ENCODE measurements at places on chromosomes 5 and 9.
A peak's percentile ranks its signal among the peaks of the same experiment; 100 is the strongest.

GRCh38 chr9:116605060-116605459 is 82.0 kb upstream of the TRIM32 start:
- no peak for DNase-seq

DNA sequence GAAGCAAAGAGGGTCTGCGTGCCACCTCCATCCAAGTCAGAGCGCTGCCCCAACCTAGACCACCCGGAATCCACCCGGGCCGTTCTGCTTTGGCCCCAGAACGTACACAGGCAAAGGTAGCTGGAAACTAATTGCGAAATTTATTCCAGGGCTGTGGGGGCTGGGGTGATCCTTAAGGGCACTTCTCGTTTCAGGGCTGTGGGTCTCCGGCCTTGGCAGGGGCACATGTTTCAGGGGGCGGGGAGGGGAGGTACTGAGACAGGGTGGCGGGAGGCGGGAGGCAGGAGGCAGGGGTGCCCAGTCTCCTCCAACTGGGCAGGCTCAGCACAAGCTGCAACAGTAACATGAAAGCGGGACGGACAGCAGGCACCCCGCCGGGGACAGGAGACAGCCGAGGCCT is 26.1 kb downstream of the NR5A1 start:
- no peak for DNase-seq

- no peak for DNase-seq
Observed at GRCh38 chr5:154478752-154479159, 729 bp upstream of the HAND1 start.

GRCh38 chr9:132912131-132912530 is 32.3 kb downstream of the TSC1 start:
- no peak for DNase-seq

DNA sequence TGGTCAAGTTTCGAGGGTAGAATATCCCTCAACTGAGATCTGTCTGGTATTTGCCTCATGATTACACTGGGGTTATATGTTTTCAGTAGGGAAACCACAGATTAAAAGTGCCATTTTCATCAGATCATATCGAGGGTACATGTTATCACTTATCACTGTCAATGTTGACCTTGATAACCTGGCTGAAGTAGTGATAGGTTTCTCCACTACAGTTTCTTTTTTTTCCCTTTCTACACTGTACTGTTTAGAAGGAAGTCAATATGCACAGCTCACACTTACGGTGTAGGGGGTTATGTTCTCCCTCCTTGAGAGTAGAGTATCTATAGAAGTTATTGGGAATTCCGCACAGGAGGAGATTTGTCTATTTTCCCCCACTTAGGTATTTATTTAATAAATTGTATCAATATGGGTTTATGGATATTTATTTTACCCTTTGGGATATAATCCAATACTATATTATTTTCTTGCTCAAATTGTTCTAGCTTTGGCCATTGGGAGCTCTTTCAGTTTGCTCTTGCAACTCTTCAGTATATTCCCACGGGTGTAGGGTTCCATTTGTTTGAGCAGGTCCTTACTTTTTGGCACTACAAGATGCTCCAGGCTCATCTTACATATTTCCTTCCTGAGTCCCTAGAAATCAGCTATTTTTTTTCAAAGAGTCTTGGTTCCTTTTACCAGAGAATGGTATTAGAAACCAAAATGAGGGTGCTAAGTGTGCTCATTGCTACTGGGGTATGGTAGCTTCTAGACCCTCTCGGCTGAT is 444.5 kb downstream of the RAB3C start:
- no peak for DNase-seq

DNA sequence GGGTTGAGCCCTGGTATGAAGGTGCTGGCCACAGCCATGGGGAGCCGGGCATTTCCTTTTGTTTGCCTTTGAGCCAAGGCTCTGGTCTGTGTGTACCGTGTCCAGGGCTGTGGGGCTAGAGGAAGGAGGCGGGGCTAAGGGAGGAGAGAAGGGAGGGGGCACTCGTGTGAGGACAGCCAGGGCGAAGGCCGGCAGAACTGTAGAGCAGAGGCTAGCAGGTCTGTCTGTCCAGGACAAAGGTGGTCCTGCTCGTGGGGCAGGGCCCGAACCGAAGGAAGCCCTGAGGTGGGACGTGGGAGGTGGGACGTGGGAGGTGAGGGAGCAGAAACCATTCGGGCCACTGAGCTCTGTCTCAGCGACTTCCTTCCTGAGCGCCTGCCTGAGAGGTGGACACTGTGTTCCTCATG is 41.3 kb upstream of the TESK1 start:
- DNase-seq: no peak

DNA sequence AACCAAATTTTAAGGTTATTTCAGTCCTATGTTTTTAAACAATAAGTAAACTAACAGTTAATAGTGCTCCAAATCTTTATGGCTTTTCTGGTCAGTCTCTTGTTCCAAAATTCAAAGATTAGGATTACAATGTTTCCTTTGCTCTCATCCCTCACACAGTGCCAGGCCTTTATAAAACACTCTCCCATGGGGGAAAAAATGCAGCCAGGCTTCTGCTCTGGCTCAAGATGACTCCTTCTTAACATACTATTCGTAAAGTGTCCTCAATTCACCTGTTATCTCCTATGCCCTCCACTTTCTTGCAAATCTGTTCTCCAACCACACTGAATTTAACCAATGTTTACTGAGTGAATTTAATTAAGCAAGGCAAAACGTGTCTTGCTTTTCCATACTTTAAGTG is 1.4 kb downstream of the CEP120 start:
- DNase-seq: no peak

DNA sequence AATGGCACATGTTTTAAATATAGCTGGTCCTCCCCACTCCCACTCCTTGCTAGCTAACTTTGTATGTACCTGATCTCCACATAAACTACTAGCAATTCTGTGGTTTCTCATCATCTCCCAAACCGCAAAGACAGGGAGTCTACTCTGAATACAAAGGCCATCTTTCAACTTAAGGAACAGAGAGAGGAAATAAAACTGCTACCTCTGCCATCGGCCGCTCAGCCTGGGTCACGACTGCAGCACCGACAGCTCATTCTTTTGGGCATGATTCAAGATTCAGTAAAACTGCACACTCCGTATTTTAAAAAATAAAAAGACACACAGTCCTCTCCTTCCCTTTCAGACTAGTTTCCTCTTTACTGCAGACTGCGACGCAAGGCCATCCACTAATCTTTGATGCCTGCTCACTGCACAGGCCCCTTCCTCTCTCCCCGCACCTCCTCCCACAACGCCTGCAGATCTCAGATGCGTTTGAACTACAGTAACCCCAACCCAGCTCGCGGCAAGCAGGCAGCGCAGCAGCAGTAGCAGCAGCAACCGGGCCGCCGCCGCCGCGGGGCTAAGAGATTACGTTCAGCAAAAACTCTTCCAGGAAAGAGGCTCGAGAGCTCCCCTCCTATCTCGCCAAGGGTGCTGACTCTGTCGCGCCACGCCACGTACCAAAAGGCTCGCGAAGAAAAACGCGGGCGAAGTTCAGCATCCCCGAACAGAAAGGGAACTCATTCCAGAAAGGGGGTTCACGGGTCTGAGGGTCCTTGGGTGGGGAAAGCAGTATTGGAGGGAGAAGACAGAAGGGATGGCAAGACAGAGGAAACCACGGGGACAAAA is 1.5 kb downstream of the RNF145 start:
- peak; percentile 79 for DNase-seq

GRCh38 chr9:88322906-88323566 is 65.2 kb upstream of the SPIN1 start:
- DNase-seq: peak; percentile 19

DNA sequence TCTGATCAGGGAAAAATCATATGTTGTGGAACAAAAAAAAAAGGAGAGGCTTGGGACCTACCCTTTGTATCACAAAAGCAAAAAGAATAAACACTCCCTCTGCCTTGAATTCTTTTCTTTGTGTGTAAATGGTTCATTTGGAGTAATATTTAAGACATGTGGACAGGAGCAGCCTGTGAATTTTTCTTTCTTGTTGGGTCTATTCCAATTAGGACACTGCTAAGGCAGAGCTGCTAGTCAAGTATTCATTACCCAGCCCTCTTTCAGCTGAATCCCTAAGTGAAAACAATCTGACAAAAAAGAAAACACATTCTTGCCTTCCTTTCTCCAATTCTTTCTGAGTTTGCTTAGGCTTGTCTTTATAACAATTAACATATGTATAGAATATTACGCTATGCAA is 330.0 kb downstream of the EBF1 start:
- no peak for DNase-seq

DNA sequence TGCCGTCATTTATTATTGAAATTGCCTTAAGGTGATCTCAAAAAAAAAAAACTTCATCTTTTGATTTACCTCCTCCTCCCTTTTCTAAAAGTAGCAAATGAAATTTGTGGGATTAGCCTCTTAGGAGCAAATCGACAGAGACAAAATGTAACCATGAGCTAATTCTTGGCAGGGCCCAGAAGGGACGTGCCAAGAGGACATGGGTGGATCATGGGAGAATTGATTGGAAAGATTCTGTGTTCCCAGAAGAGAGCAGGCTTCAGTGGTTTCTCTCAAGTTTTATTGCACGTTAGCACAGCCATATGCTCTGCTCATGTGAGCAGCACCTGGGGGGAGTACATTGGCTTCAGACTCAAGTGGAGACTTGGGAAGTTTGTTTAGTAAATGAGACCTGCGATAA is 394.6 kb downstream of the ELAVL2 start:
- DNase-seq: no peak

DNA sequence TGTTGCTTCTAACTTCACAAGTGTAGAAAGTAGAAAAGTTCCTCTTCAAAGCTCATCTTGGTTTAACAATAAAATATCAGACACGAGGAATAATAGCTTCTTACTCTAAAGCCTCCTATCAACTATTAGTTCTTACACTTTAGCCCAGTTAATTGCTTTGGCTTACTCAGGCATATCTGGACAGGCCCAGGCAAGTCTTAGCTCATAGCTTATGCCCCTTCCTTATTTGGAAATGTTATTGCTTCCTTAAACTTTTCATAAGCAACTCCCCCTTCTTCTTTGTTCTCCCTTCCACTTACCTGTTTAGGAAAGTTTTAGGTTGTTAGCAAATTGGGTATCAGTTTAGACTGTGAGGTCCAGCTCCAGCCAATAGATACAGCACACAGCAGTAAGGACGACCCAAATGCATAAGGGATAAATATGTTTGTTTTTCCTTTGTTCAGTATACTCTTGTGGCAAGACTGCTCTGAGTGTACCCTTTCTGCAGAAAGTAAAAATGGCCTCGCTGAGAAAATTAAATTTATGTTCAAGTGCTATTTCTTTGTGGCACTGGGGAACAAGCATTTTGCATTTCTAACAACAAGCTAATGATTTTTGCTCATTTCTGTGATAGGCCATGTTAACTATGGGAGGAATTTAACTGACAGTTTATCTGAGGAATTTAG is 162.1 kb downstream of the SMC2 start:
- no peak for DNase-seq

GRCh38 chr5:4942831-4943178 is 197.3 kb upstream of the ADAMTS16 start:
- no peak for DNase-seq

- no peak for DNase-seq
Observed at GRCh38 chr5:114055318-114056184, 306.3 kb upstream of the KCNN2 start.

- no peak for DNase-seq
Observed at GRCh38 chr9:129102791-129103594, 7.6 kb downstream of the CRAT start.

GRCh38 chr5:144195448-144195847 is 24.8 kb downstream of the KCTD16 start:
- DNase-seq: no peak

GRCh38 chr9:69623276-69623675 is 48.9 kb downstream of the APBA1 start:
- DNase-seq: no peak

DNA sequence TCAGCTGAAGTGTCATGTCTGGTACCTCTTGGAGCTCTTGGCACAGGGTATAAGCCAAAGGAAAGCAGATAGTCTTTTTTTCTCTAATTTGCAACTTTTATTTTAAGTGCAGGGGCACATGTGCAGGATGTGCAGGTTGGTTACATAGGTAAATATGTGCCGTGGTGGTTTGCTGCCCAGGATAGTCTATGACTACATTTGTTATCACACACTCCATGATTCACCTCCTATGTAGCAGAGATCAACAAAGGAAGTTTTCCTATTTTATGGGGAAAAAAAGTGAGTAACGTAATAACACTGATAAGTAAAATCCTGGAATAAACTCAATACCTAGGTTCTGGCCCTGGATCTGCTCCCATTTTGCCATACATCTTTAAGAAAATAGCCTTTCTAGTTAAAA is 234.6 kb downstream of the CAAP1 start:
- no peak for DNase-seq

DNA sequence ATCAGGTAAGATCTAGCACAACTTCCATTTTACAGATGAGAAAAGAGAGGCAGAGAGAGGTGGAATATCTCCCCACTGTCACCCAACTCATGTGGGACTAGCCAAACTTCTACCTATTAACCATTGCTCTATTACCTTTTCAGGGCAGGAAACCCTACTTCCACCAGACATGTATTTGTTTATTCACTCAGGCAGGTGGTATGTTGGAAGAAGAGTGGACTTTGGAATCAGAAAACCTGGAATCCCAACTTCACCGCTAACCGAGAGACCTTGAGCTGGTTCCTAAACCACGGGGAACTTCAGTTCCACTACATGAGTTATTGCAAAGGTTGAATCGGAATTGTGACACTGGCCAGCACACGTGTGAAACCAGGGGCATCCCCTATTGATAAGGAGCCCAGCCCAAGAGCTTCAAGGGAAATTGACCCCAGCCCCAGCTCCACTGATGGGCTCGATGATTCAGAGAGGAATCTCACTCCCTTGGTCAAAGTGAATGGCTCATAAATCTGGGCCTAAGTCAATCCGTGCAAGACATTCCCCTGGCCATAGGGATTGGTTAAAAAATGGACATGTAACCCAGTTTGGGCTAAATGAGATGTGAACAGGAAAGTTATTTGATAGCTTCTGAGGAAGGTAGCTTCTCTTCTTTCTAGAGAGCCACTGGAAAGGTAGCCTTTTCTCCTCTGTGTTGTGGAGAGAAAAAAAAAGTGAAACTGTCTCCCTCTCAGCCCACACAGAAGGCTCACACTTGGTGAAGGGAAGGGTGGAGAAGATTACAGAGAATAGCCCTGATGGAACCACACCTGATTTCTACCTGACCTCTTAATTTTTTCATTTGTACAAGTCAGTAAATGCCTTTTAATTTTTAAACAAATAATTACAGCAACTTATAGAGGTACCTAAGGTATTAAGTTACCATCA is 5.5 kb upstream of the GLIS3 start:
- no peak for DNase-seq

All from stimulated activated naive CD4-positive, alpha-beta T cell treated with Interleukin-2 at 50 U/mL for 16 hours (primary cell).